Stimulated activated CD8-positive, alpha-beta memory T cell treated with anti-CD3 and anti-CD28 coated beads, Interleukin-7, amount 100 ng/mL, for 48 hours (primary cell): ENCODE measurements at places on chromosomes 4 and X.

GRCh38 chr4:113539408-113539807, 222.1 kb downstream of the CAMK2D start:
- DNase-seq, result no peak

DNA sequence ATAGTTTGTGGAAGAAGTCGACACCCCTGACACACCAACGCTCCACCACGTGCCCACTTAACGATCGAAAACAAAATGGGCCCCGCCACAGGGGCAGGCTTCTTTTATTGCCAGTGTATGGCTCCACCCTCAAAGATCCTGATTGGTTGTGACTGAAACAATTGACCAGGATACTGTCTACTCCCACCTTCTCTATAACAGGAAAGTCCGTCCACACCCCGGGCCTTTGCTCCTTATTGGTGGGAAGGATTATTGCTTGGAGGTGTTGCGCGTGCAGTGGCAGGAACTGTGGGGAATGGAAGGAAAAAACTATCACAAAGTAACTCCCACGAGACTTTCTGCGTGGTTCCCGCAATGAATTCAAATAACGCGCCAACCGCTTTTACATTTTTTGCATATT, at the start of gene USP26:
USP26 (minus strand) TSS at position 79 of the 400 bp plus-strand sequence. CDS start 68,889 bp downstream, outside the sequence.
- no peak for DNase-seq

DNA sequence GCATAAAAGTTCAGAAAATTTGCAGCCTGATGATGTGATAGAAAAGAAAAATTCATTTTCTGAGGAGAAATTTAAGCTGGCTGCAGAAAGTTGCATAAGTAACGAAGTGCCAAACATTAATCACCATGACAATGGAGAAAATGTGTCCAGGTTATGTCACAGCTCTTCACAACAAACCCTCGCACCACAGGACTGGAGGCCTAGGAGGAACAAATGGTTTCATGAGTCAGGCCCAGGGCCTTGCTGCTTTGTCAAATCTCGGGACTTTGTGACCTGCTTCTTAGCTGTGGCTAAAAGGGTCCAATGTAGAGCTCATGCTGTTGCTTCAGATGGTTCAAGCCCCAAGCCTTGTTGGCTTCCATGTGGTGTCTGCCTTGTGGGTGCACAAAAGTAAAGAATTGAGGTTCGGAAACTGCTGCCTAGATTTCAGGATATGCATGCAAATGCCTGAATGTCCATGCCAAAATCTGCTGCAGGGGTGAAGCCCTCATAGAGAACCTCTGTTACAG, 527.4 kb downstream of the SH3BGRL start:
- DNase-seq, result no peak

DNA sequence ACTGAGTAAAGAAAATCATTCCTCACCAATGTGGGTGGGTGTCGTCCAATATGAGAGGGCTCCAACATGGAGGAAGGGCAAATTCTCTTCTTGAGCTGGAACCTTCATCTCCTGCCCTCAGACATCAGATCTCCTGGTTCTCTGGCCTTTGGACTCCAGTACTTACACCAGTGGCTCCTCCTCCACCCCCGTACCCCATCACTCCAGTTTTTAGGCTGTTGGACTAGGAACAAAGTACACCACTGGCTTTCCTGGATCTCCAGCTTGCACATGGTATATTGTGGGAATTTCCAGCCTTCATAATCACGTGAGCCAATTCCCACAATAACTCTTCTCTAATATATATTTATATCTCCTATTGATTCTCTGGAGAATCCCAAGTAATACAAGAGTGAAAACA, 196.9 kb downstream of the PDHA2 start:
- no peak for DNase-seq

DNA sequence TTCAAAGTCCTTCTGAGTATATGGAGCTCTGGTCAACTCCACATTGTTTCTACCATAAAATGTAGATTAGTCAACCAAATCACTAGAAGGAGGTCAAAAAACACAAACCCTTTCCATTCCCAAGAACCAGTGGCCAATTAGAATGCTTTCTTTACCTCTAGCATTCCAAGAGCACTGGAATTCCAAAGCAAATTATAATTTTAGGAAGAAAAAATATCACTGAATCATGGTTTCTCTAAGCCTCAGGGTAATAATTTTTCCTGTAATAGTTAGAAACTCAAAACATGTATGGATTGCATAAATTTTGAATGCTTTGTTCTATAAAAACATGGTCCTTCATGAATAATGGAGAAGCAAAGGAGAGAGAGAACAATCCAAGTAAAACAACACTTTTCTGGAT, 39.5 kb downstream of the LEF1 start:
- no peak for DNase-seq
